Stimulated activated CD8-positive, alpha-beta memory T cell treated with anti-CD3 and anti-CD28 coated beads, Interleukin-4, amount 100 ng/mL, for 1 hour (primary cell): ENCODE measurements at places on chromosomes 5 and 9.

GRCh38 chr5:151589878-151590570, 1.1 kb downstream of the FAT2 start:
- DNase-seq = no peak

- no peak for DNase-seq
Observed at GRCh38 chr9:15498246-15498995, 12.3 kb downstream of the PSIP1 start.

GRCh38 chr9:116059466-116059865, 94.1 kb upstream of the PAPPA start:
- DNase-seq = no peak

DNA sequence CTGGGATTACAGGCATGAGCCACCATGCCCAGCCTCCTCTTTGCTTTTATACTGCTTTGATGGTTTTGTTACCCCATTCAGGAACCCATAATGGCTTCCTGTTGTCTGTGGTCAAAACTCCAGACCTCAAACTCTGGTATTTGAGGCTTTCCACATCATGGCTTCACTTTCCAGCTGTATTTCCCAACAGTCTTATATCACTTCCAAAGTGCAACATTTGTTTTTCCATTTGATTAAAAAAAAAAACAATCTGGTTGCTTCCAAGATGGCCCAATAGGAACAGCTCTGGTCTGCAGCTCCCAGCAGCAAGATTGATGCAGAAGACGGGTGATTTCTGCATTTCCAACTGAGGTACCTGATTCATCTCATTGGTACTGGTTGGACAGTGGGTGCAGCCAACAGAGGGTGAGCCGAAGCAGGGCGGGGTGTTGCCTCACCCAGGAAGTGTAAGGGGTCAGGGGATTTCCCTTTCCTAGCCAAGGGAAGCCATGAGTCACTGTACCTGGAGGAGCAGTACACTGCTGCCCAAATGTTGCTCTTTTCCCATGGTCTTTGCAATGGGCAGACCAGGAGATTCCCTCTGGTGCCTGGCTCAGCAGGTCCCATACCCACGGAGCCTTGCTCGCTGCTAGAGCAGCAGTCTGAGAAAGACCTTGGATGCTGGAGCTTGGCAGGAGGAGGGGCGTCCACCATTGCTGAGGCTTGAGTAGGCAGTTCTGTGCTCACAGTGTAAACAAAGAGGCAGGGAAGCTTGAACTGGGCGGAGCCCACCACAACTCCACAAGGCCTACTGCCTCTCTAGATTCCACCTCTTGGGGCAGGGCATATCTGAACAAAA, 458.4 kb downstream of the KDM4C start:
- no peak for DNase-seq

DNA sequence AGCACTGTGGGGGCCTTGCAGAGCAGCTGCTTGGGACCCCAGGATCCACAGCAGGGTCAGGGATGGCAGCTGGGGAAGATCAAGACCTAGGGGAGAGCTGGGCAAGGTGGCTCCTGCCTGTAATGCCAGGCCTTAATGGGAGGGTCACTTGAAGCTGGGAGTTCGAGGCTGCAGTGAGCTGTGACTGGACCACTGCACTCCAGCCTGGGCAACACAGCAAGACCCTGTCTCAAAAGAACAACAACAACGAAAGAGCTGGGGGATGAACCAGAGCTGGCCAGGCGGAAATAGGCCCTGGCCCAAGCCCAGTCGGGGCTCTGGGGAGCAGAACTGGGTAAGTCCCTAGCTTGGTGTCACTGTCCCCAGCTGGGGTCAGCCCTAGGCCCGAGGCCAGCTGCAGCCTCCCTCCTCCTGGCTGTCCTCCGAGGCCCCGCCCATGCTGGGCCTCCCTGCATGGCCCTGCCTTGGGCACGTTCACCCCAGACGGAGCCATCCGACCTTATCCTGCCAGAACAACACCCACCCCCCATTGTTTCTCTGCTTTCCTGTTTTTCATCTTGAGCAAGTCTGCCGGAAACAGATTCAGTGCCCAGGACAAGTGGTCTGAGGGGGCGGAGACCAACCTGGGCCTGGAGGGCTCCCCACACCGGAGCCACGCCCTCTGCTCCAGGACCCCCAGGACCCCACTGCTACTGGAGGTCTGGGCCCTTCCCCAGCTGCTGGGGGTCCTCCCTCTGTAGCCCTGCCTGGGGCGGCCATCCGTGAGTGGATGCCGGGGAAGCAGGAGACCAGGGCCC, 1.9 kb downstream of the DIPK1B start:
- no peak for DNase-seq

DNA sequence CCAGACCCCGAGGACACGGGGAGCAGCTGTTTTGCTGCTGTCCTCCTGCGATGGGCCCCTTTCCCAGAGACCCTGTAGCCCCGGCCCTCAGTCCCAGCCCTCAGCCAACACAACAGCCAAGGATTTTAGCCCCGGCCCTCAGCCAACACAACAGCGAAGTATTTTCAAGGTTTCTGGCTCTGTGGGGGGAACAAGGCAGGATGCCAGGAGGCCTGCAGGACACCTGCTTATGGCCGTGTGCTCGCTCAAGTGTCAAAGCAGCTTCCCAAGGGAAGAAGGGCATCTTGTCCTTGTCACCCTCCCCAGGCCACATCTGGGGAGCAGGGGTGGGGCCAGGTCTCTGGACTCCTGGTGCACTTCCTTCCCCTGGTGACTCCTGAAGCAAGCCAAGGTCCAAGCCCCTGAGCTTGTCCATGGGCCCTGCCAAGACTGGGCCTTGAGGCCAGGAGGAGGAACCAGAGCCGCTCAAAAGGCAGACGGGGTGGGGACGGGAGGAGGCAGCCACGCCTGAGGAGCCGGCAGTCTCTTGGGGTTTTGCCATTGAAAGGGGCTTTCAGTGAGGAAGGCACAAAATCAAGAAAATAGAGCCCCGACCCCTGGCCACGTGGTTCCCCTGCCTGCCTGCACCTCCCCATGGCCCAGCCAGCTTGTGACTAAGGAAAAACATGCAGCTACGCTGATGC, 10.8 kb downstream of the KCNT1 start:
- no peak for DNase-seq

DNA sequence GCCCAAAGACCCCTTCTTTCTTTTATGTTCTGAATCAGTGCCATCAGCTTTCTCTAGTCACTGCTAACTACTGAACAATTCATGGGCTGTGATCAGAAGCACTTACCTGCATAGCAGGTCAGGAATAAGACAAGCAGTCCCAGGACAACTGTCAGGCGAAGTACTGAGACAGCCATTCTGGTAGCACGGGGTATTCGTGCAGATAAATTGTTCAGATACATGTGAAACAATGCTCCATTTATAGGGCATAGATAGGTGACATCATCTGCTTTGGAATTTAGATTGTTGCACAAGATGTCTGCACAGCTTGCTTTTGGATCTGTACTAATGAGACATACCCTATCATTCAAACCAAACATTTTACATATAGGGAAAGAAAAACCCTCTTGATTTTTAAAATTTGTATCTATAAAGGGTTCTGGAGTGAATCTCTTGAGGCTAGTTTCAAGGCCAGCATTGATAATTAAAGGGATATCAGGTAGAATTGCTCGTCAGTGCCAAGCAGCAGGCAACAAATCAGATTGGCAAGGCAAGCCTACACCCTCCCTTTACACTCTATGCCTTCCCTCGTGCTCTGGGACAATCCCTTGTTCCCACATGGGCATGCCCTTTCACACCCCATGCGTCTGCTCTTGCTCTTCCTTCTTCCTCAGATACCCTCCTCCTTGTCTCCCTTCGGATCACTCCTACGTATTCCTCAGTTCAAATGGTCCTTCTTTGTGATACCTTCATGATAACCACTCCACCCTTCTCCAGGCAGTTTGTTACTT, at the start of gene C5orf46:
TSS of gene C5orf46 (minus strand) at position 213 of the 770 bp plus-strand sequence. CDS start at position 176, 37 bp downstream.
- no peak for DNase-seq

DNA sequence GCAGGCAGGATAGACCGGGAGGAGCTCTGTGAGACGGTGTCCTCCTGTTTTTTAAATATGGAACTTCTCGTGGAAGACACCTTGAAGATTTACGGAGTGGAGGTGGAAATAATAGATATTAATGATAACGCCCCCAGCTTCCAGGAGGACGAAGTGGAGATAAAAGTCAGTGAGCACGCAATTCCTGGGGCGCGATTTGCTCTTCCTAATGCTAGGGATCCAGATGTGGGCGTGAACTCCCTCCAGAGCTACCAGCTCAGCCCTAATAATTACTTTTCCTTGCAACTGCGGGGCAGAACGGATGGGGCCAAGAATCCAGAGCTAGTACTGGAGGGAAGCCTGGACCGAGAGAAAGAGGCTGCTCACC, 621 bp downstream of the PCDHGA11 start:
- no peak for DNase-seq

- DNase-seq = no peak
Observed at GRCh38 chr9:129497813-129498450, 123.0 kb downstream of the C9orf50 start.

GRCh38 chr5:77882670-77883257, 106.6 kb upstream of the TBCA start:
- no peak for DNase-seq

- no peak for DNase-seq
Observed at GRCh38 chr9:121758693-121759092, 107.3 kb downstream of the DAB2IP start.

DNA sequence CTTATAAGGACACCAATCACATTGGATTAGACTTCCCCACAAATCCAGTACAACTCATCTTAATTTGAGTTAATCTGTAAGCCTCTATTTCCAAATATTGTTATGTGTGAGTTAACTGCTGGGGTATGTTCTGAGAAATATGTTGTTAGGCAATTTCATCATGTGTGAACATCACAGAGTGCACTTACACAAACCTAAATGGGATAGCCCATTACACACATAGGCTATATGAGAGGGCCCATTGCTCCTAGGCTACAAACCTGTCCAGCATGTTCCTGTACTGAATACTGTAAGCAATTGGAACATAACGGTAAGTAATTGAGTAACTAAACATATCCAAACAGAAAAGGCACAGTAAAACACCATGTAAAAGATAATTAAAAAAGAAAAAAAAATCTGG, 19.1 kb upstream of the ARSI start:
- DNase-seq = no peak

DNA sequence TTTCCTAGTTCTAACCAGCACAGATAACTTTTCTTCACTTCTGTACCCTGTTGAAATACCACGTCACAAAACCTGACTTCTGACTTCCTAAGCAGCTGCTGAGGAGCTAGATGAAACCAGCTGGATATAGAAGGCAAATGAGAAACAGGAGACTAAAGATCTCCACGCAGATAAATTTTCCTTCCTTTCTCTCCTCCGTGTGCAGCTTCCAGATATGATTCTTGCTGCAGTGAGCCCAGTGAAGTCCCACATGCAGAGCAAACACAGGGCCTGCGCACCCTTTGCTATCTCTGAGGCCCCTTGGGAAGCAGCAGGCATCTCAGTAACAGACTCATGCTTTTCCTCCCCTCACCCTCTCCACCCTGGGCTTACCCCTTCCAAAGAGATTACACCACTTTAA, 1638.3 kb downstream of the MAT2B start:
- DNase-seq = no peak

- no peak for DNase-seq
Observed at GRCh38 chr9:89605465-89606048, 745 bp downstream of the GADD45G start.

DNA sequence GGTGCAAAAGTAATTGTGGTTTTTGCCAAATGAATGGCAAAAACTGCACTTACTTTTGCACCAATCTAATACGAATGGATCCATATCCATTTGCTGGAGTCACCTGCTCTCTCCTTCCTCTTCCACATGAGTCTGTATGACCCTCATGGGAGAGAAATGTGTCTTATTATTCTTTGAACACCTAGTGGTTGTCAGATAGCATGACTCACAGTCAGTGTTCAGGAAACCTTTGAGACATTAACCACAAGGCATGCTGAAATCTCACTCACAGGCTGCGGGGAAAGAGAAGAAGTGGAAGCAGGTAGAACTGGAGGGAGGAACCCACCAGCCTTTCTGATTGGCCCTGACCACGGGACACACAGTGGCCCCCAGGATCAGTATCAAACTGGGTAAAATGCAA, 222.8 kb upstream of the KLF4 start:
- DNase-seq = no peak

DNA sequence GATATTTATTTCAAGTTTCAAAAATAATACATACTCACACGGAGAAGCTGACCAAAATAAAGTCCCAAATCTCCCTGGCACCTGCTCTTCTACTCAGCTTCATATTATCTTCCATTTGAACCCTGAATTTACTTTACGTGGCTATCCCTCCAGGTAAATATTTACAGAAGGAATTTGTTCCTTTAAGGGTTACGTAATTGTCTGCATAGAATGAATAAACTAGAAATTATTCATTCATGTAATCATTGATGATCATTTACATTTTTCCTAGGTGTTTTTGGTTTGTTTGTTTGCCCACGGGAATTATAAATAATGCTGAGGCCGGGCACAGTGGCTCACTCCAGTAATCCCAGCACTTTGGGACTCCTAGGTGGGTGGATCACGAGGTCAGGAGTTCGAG, 251.2 kb downstream of the PLK2 start:
- no peak for DNase-seq

GRCh38 chr9:87810679-87811178, 71.9 kb upstream of the SPATA31E1 start:
- no peak for DNase-seq

DNA sequence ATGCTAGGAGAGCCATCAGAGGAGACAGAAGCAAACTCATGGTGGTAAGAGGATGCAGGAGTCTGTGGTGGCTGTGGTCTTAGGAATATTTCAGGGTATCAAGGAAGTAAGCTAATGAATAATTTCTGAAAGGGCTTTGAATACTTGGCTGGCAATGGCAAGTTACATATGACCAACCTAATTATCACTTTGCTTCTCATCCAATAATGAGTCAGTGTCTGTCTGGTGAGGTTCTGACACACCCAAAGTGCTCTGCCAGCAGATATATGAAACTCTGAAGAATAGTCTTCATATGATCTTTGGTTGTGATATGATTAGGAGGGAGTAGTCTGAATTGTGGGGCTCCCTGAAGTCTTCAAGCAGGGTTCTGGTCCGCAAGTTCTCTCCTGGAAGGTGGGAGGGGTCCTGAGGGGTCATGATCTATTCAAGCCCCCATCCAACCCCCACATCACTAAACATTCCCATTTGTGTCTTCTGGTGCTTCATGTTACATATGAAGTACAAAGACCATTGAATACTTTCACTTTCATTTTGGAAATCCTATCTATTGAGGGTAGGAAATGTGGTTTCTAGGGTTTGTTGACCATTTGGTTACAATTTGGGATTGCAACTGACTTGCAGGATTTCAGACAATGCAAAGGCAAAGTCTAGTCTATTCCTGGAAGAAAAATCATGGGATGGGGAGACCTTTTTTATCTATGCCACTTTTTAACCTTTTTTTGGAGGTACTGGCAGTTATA, 199.9 kb upstream of the CDKN2B start:
- DNase-seq = no peak
